ENCODE measurements at places on chromosomes 5 and 9.

- DNase-seq = no peak
Observed at GRCh38 chr9:90012949-90013348, 408.1 kb downstream of the GADD45G start.

DNA sequence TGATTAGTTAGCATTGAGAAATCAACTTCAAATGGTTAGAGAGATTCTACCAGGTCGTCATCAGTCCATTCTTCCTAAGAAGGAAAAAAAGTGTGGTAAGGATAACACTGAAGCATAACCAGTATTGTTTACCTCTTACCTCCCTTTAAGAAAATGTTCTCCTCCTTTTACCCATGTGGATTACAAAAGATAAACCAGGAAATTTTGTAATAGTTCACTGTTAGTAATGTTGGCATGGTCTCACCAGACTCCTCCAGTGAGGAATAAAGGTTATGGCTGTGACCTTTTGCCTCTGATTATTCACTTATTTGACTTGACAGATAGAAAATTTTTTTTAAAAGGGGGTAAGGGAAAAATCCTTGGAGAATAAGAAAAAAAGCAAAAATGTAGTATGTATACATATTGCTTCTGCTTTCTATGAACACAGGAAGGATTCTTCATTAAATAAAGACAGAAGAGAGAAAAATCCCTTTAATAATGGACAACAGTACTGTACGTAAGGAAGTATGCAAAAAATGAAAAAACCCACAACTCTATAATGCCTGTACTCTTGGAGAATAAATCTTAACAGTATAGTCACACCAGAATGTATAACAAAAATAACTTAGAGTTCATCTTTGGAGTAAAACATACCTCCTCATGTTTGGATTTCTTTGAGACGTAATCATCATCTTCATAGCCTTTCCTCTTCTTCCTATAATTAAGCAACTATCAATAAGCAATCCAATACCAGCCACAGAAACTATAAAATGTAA lies 18.1 kb downstream of the CCNH start:
- no peak for DNase-seq

GRCh38 chr5:14256026-14256690 lies 113.0 kb downstream of the TRIO start:
- DNase-seq = no peak

GRCh38 chr5:168712280-168712924 lies 133.2 kb upstream of the PANK3 start:
- DNase-seq = no peak

- peak; percentile 35 for DNase-seq
Observed at GRCh38 chr5:142597546-142598337, 88.1 kb downstream of the FGF1 start.

DNA sequence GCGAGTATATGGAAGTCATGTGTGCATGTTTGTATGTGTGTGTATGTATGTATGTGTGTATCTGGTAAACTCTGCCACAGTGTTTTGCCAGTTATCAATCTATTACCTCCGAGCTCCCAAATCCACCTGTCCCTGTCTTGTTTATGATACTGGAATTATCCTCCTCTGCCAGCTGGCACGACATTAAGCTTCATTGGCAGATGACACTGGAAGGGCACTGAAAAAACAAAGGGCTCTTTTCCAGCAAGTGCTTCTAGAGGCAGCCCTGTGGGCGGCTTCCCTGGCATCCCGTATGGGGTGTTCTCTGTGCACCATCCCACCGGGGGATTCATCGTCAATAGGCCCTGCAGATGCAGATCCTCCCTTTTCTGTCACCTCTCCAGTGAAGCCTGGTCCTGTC lies 221.5 kb downstream of the MSX2 start:
- no peak for DNase-seq

DNA sequence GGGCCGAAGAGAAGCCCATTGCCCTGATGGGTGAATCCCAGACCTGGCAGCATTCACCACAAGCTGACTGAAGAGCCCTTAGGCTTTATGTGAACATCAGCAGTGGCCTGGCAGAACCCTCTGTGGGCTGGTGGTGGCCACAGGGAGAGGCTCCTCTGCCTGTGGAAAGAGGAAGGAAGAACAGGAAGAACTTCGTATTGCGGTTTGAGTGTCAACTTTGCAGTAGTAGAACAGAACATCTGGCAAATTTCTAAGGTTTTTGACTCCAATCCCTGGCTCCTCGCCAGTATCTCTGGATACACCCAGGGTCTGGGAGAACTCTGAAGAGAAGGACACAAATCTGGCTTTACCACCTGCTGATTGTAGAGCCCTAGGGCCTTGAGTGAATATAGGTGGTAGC lies 356.4 kb upstream of the GRAMD2B start:
- no peak for DNase-seq

DNA sequence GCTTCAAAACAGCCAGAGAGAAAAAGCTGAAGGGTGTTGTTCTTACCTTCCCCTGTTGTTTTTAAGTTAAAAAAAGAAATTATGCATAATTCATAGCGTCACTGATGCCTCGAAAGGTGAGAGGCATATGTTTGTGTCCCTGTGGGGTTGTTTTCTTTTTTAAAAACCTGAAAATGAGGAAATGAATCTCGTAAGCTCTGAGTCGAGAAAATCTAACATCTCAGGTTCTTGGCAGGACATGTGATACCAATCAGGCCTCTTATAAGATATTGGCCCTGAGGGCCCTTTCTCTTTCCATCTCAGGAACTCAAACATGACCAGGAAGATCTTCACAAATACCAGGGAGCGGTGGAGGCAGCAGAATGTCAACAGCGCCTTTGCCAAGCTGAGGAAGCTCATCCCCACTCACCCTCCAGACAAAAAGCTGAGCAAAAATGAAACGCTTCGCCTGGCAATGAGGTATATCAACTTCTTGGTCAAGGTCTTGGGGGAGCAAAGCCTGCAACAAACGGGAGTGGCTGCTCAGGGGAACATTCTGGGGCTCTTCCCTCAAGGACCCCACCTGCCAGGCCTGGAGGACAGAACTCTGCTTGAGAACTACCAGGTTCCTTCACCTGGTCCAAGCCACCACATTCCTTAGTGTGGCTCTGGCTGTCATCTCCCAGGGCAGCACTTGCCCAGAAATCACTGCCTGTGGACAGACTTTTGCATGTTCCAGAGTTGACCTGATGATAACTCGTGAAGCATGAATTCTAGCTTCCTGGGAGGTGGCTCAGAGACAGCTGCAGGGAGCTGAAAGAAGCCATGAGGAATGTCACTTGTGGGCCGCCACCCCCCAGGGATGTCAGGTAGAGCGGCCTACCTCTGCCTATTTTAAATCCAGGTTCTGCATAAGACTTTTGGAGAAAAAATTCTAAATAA lies at the start of gene TAL2:
Gene TAL2, plus strand, starts transcription at position 274 of the 921 bp plus-strand sequence. Its CDS starts 40 bp downstream, at position 314.
- no peak for DNase-seq

GRCh38 chr5:16573401-16573800 lies 43.4 kb downstream of the RETREG1 start:
- no peak for DNase-seq

DNA sequence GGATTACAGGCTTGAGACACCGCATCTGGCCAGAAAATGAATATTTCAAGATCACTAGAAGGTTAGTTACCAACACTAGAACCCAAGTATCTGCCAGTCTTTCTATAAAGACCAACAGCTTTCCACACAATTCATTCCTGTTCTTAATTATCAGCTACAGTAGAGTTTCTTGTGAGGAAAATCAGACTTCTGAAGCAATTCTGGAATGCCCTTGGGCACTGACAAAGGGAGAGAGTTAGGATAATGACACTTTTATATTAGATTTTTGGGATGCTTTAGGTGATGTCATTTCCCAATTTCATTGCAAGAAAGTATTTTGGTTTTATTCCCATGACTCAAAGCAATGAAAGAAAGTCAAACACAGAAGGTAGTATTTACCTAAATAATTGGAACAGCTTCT lies 497.0 kb upstream of the TUSC1 start:
- no peak for DNase-seq

Data from WTC11 (cell line).